ENCODE measurements at places on chromosomes 3 and 15.

GRCh38 chr3:49924683-49925082, 4.9 kb downstream of the MON1A start:
- no peak for DNase-seq

GRCh38 chr3:49104427-49105291, at the start of gene QARS1:
Gene QARS1, minus strand, starts transcription at chr3:49104757. Its CDS starts 24 bp downstream, at chr3:49104733.
- DNase-seq, result peak; percentile 79

DNA sequence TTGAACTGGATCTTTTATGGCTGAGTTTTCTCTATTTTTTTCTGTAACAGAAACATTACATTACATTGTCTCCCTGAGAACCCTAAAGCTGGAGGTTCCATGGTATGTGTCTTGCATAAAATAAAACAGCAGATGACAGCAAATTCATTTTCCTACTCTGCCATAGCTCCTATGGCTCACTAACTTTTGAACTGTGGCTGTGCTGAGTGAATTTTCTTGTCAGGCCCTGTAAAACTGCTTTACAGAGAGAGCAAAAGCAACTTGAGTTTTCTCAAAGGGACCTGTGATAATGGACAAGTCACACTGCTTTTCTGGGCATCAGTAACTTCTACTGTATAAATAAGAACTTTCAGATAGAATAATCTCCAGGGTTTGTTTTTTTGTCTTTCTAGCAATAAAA, 129.9 kb upstream of the TSC22D2 start:
- DNase-seq, result no peak

GRCh38 chr3:77038468-77038929, 1.4 kb upstream of the ROBO2 start:
- DNase-seq, result no peak

DNA sequence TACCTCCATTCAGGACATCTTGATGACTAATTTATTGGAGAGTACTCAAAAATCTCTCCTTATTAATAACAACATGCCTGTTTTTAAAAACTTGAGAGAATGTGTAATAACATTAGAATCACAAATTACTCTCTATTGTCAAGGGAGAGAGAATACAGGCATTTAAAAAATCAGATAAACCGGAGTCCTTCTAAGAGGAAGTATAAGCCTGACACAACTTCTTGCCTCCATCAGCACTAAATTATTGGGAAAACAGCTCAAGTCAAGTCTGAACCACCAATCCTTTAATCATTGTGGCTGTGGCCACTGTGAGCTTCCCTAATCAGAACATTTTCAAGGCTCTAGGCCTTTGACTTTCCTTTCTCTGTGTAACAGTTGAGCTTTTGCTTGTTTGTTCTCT, 38.0 kb downstream of the SSR3 start:
- DNase-seq, result no peak

DNA sequence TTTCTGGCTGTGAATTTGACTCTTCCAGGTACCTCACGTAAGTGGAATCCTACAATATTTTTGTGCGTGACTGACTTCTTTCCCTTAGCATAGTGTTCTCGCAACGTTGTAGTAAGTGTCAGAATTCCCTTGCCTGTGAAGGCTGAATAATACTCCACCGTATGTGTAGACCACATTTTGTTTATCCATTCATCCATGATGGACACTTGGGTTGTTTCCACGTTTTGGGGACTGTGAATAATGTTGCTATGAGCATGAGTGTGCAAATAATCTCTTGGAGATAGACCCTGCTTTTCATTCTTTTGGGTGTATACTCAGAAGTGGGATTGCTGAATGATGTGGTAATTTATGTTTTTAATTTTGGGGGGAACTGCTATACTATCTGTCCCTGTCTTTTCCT, 82.2 kb downstream of the APBA2 start:
- DNase-seq, result no peak

GRCh38 chr3:149658744-149659497, 1.1 kb upstream of the WWTR1 start:
- no peak for DNase-seq

GRCh38 chr3:74349015-74349414, 265.4 kb downstream of the CNTN3 start:
- no peak for DNase-seq

- DNase-seq, result no peak
Measured at GRCh38 chr15:60477916-60478565, 901 bp downstream of the ICE2 start.

- DNase-seq, result no peak
Measured at GRCh38 chr3:15107075-15107947, 8.4 kb upstream of the RBSN start.
